ENCODE measurements at places on chromosomes 5 and 9.

GRCh38 chr9:101463397-101463796 is 27.8 kb upstream of the ALDOB start:
- no peak for DNase-seq

DNA sequence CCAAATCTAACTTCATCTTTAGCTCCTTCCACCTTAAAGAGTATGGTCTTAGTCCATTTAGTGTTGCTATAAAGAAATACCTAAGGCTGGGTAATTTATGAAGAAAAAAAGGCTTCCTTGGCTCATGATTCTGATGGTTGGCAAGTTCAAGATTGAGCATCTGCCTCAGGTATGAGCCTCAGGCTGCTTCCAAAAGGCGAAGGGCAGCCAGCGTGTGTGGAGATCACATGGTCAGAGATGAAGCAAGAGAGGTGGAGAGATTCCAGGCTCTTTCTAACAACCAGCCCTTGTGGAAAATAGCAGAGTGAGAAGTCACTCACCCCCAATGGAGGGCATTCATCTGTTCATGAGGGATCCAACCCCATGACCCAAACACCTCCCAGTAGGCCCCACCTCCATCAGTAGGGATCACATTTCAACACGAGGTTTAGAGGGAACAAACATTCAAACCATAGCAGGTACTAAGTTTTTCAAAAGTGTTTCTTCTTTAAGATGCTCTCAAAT is 225.9 kb downstream of the SGCD start:
- DNase-seq: no peak

GRCh38 chr9:91560301-91560700 is 136.7 kb upstream of the NFIL3 start:
- no peak for DNase-seq

DNA sequence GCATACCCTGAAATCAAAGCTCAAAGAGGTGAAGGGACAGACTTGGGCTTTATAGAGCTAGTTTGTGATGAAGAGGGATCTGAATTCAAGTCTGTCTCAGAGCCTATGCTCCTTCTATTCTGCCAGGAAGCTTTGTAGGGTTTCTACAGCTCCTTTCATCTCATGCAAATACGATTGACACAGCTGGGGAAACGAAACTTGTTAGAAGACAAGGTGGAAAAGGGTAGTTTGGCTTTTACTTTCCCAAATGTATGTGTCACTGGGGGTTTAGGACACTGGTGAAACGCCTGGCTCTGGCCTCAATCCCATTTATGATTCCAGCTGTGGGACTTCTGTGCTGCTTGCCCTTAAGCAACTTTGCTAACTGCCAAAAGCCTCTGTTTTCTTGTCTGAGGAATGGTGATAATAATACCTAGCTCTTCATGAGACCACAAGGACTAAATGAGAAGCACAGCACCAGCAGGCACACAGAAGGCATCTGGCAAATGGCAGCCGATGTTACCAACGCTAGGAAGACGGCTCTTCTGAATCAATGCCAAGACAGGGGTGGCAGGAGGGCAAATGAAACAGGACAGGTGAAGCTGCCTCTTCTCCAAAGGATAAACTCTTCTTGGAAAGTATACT is 70.3 kb upstream of the EQTN start:
- no peak for DNase-seq

GRCh38 chr9:111842313-111842712 is 47.6 kb upstream of the SHOC1 start:
- no peak for DNase-seq

GRCh38 chr5:15034379-15034778 is 162.8 kb upstream of the ANKH start:
- DNase-seq: no peak

DNA sequence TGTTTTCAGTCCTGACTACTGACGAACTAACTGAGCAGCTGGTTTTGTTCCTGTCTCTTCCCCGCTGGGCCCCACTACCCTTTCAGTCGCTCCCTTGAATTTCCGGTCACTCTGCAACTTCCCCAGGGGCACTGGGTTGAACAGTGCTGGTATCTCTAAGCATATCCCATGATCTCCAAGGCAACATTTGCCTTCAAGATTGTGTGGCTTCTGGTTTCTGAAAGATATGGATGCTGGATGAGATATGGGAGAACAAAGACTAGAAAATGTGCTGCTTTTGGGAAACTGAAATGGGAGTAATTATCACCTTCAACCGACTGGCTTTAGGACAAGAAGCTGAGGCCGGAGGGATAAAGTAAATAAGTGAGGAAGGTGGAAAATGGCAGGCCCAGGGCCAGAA is 258.2 kb upstream of the PIK3R1 start:
- no peak for DNase-seq

- DNase-seq: no peak
Measured at GRCh38 chr9:4147476-4148230, 152.2 kb downstream of the GLIS3 start.

Measured in GM12864 (cell line).